ENCODE measurements at places on chromosomes 7 and 10.

DNA sequence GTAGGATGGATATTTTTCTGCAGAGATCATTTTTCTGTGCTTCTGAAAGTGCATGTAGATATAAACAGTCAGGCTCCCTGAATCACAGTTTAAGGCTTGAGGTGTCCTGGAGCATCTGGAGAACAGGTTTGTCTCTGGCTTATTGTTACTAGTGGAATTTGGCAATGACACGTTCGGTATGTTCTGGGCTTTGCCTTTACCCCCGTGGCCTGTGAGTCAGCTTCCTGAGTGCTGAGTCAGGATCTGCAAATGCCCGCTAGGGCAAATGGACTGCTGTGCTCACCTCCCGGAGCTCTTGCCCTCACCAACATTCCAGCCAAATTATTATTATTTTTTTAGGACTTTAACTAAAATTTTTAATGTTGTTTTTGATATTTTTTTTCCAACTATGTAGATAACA, 192.5 kb upstream of the PRSS1 start:
- no peak for DNase-seq

DNA sequence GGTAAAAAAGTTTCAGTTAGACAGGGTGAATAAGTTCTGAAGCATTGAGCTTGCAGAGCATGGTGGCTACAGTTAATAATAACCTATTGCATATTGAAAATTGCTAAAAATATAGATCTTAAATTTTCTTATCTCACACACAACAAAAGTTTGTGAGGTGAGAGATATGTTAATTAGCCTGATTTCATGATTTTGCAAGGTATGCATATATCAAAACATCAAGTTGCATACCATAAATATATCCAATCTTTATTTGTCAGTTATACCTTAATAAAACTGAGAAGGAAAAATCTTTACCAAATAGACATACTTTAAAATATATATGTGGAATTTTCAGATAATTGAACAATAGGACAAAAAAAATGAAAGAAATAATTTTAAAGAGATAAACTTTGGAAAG, 16.6 kb downstream of the TAC1 start:
- no peak for DNase-seq

GRCh38 chr7:155227004-155227787, 70.5 kb upstream of the INSIG1 start:
- DNase-seq, result no peak

- DNase-seq, result no peak
Observed at GRCh38 chr10:33930079-33930478, 595.6 kb upstream of the NRP1 start.
